ENCODE measurements at places on chromosomes 5 and 9.
A peak's percentile ranks its signal among the peaks of the same experiment; 100 is the strongest.

DNA sequence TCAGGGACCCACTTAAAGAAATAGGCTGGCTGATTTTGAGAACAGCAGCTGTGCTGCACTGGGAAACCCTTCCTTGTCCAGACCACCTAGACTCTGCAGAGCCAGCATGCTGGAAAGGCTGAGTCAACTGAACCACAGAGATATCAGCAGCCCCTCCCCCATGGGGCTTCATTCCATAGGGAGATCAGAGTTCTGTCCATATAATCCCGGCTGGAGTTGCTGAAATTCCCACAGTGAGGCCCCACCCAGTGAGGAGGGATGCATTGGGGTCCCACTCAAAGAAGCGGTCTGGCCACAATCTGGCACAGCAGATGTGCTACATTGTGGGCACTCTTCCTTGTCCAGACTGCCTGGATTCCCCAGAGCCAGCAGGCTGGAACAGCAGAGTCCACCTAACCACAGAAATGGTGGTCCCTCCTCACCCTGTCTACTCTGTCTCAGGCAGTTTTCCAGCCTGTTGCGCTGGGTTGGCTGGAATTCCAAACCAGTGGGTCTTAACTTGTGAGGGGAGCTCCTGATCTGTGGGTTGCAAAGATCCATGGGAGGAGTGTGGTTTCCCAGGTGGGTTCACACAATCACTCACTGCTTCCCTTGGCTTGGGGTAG, 127.1 kb downstream of the RNF180 start:
- DNase-seq, result no peak

- peak; percentile 49 for DNase-seq
Measured at GRCh38 chr5:139670369-139671095, 22.4 kb downstream of the CXXC5 start.

DNA sequence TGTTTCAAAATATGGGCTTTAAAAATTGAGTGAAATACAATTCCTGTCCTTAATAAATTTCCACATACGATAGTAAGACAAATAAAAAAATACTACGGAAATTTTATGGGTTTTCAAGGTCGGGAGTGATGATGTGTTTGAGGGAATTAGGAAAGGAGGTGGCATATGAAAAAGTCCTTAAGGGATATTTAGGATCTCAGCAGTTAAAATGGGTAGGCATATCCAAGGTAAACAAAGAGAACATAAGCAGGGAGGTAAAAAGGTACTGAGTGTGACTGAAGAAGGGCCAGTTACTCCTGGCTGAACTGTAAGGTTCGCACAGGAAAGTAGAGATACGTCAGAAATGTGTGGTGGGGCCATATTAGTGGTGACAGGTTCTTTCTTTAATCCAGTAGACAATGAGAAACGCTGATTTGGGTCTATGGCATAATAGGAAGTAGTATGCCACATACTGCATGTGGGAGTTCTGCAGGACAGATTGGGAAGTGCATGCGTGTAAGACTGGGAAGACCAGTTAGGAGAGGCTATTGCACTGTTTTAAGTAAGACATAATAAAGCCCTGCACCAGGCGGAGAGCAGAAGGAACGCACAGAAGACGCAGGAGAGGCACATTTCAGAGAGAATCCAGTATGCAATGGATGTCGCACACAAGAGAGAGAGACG, 937 bp upstream of the HMGCR start:
- no peak for DNase-seq

DNA sequence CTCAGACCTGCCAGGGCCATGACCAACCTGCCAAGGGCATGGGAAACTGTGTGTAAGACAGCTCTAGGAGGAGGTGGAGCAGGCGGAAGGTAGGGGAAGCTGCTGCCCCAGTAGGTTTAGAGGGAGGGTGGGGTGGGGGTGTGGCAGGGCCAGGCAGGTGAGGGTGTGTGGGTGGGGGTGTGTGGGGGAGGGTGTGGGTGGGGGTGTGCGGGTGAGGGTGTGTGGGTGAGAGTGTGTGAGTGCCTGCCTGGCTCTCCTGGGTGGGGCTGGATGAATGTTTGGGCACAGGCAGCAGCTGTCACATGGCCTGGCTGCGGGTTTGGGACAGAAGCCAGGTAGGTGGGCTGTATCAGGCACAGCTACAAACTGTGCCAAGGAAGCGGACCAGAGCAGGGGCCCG, 8.8 kb upstream of the N4BP3 start:
- no peak for DNase-seq

- peak; percentile 14 for DNase-seq
Measured at GRCh38 chr5:4514067-4514648, 626.0 kb upstream of the ADAMTS16 start.

DNA sequence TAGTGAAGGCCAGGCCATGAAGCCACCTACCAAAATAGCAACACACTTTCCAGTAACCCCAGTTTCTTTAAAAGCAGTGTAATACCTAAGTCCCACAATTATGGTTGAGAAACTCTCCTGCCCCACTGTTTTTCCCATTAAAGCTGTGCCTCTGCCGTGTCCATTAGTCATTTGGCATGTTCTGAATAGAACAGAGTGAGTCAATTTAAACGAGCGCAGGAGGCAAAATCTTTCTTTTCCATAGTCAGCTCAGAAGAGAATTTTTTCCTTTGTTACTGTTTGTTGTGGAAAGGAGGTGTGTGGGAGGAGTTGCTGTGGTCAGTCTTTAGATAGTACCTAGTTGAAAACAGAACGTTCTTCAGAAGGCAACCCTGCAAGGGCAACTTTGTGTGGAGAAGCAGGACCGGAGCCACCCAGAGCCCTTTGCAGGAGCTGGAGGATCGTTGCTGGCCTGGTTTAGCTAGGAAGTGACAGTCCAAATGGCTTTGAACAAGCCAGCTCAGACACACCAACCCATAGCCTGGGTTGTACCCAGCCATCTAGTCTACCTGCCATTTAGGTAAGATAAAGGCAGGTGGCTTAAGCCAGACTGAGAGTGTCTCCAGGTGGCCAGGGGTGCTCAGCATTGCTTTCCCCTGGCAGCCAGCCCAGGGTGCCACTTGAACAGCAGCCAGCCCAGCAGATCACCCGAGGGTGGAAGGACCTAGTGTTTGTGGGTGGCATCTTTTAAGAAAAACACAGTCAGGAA, 30.4 kb downstream of the GADD45G start:
- DNase-seq, result peak; percentile 89

DNA sequence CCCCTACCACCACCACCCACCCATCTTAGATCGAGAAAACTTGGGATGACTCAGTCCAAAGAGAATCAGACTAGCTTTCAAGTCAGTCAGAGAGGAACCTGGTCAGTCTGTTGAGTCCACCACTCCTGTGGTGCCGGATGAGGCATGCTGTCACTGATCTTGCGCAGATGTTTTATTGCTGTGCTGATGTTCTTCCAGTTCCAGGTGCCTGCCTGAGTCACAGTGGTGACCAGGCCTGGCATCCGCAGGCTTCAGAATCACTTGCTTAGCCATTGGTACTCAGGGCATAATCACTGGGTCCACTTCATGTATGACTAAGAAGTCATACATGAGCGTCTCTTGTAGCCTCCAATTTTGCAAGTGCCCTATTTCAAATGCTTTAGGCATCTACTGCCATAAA, 114.1 kb downstream of the MUSK start:
- DNase-seq, result no peak

- DNase-seq, result no peak
Measured at GRCh38 chr9:125681657-125682056, 25.4 kb downstream of the MAPKAP1 start.

Measured in NCI-H2081 (cell line).